ENCODE measurements at places on chromosomes 5 and 9.

GRCh38 chr5:56369361-56369811, 136.3 kb upstream of the ANKRD55 start:
- DNase-seq = no peak

- no peak for DNase-seq
These were observed 113.4 kb downstream of the MRPL36 start for GRCh38 chr5:1686016-1686802.

- DNase-seq = no peak
These were observed 14.9 kb upstream of the SLC22A5 start for GRCh38 chr5:132354381-132355139.

DNA sequence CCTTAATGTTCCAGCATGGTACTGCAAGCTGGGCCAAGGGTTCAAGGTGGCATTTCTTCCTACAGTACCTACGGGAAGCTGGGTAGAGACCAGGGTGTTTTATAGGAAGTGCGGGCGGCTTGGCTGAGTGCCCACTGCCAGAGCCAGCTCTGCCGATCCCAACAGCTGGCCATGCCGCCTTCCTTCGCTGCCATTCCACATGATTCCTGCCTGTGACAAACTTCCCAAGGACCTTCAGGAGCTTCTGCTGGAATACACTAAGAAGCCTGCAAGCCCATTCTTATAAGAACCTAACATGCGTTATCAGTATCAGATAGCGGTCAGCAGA, 22.0 kb downstream of the MYO10 start:
- DNase-seq = no peak

- DNase-seq = no peak
These were observed 602.1 kb downstream of the TAF11L14 start for GRCh38 chr5:18236386-18236785.

DNA sequence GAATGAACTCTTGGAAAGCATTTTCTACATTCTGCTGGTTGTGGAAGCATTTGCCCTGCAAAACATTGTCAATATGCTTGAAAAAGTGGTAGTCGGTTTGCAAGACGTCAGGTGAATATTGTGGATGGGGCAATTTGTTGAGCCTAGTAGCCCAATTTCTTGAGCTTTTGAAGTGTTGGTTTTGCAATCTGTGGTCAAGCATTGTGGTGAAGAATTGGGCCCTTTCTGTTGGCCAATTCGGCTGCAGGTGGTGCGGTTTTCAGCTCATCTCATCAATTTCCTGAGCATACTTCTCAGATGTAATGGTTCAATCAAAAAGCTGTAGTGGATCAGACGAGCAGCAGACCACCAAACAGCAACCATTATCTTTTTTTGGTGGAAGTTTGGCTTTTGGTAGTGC, 426.8 kb upstream of the CDH9 start:
- no peak for DNase-seq

- peak; percentile 30 for DNase-seq
These were observed 41.6 kb downstream of the MAMDC2 start for GRCh38 chr9:70085241-70085640.

DNA sequence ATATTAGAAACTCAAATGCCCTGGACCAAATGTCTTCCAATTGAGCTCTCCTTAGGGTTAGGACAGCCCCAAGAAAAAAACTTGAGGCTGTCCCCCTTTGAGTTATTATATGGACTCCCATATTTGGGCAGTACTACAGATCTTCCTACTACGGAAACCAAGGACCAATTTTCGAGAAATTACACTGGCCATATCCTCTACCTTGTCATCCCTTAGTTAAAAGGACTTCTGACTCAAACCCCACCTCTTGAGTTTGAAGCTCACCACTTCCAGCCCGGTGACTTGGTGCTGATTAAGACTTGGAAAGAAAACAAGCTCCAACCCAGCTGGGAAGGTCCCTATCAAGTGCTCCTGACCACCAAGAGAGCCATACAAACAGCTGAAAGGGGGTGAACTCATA, 497.0 kb upstream of the GRAMD2B start:
- no peak for DNase-seq

- no peak for DNase-seq
These were observed 40.7 kb downstream of the TIMD4 start for GRCh38 chr5:156922207-156922792.

DNA sequence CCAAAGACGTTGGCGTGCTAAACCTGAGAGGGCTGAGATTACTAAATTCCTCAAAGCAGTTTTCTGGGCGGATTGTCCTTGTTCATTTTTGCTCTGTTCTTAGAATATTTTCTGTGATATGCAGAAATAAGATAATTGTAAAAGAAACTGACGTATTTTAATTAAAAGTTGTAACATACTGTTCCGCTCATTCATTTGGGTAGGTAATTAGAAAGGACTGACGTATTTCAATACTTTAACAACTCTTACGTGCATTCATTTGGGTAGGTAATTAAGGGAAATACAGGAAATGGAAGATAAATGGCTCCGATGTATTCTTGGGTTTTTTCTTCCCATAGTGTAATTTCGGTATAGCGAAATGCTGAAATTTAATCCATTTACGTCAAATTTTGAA, 1.1 kb downstream of the OSTF1 start:
- DNase-seq = no peak

GRCh38 chr9:93320591-93321219, 130.8 kb upstream of the FAM120A start:
- no peak for DNase-seq

GRCh38 chr5:173592050-173592669, 24.3 kb downstream of the BOD1 start:
- DNase-seq = no peak

GRCh38 chr5:160480652-160481051, 59.0 kb downstream of the PTTG1 start:
- DNase-seq = no peak

DNA sequence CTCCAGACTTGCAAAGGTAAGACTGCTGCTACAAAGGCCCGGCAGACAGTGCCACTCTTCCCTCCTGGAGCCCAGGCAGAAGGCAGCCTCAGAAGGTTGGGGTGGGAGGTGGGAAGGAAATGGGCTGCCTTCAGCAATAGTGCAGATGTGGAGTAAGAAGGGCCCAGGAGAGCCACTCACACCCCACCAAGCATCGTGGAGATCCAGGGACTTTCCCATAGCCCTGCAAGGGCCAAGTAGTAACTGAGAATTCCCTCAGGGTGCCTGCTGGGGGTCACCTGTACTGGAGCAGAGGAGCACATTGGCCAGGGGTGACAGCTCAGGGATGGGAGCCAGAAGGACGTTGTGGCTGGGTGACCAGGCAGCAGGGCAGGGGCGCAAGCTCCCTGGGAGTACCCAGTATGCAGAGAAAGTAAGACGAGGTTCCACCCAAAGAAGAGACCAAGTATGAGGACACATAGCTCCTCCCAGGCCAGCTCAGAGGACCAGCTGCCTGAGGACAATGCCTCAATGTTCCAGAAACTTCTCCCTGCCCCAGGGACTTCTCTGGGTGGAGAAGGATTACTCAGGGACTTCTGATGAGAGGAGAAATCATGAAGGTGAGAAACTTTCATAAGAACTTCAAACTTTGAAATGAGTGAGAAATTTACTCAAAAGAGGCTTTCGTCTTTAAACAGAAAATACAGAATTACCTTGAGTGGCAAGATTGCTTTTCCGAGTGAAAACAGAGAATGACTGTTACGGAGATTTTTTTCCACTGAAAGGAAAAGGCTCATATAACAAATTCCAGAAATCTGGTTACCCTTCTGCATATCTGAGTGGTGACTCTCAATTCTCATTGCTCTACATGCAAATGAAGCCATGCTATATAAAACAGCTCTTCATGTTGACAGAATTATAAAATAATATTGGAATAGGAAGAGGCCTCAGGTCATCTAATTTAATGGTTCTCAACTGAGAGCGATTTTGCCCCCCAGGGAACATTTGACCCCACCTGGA, 87.9 kb upstream of the TRIO start:
- DNase-seq = no peak

- no peak for DNase-seq
These were observed 73.3 kb downstream of the AK8 start for GRCh38 chr9:132804576-132805295.

DNA sequence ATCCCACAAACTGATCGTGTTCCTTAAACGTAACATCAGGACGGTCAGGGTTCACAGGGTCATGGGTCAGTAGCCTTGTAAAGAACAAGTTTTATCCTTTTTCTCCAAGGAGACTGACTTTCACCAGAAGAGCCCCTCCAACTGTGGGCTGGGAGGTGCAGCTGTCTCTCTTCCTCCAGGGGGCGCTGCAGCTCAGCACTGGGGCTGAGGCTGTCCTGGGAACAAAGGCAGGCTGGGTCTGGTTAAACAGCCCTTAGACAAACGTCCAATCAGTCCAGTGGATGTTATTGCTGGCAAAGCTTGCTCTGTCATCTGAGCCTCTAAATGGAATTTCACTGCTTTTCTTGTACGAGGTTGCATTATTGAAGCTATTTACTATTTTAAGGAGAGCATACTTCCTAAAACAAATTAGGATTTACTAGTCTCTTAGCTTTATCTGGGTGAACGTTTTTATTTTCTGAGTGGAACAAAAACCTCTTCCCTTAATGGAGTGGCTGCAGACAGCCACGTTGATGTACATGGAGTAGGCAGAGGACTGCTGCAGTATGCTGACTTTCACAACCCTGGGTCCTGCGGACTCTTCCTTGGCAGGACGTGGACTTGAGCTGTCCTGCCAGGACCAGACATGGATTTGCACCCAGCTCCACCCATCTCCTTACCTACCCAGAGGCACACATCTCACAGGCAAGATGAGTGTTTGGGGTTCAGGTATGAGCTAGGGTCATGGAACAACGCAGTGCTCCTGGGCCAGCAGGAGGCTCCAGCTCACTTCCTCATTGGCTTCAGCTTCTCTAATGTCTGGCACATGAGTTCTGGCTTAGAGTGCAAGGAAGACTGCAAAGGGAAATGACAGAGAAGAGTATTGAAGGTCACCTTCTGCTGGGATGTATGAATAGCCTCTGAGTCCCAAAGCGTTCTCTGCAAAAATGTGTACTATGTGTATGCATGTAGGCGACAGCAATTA, 7.8 kb downstream of the EXOSC2 start:
- DNase-seq = peak; percentile 82

GRCh38 chr9:117365438-117365837, 49.4 kb downstream of the ASTN2 start:
- DNase-seq = no peak

GRCh38 chr5:154937186-154937717, 759 bp downstream of the GEMIN5 start:
- no peak for DNase-seq

- DNase-seq = no peak
These were observed 87.8 kb upstream of the TLR4 start for GRCh38 chr9:117616431-117616831.

DNA sequence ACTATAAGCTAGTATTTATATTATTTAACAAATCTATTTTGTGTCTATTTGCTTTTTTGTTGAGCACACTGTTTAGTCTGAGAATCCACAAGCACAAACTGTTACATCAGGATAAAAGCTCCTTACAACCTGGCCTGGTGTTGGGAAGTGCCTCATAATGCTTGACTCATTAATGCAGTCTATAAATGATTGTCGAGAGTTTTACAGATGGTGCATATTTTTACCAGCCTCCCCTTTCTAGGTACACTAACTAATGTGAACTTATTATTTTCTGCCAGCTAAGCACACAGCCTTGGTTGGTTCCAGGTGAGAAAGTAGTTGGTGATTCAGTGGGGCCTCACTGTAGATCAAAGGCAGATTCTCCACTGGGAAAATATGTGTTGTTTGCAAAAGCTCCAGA, 151.0 kb upstream of the ADAMTS16 start:
- no peak for DNase-seq

DNA sequence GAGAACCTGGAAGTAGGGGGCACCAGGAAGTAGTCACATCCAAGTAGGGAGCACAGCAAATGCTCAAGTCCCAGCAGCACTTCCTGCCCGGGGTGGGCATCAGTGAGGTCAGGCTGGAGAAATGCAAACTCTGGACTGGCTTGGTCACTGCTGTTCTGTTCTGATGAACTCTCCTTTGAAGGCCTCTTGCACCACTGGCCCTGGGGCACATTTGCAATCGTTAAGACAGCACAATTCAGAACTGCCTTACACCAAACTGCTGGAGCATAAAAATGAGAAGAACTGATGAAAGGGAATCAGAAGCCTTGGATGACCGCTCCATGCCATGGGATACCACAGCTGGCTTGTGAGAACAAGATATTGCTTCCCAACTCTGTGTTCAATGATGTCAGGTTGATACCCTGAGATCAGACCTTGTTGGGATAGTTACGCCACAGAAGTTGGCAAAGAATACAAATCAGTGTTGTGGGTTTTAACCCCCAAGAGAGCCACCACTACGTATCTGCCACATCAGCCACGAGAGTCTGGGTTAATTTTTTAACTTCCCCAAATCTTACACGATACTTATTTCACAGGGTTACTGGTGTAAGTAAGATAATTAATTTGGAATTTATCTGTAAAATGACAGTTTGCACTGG, 42.3 kb upstream of the ZSWIM6 start:
- DNase-seq = no peak

DNA sequence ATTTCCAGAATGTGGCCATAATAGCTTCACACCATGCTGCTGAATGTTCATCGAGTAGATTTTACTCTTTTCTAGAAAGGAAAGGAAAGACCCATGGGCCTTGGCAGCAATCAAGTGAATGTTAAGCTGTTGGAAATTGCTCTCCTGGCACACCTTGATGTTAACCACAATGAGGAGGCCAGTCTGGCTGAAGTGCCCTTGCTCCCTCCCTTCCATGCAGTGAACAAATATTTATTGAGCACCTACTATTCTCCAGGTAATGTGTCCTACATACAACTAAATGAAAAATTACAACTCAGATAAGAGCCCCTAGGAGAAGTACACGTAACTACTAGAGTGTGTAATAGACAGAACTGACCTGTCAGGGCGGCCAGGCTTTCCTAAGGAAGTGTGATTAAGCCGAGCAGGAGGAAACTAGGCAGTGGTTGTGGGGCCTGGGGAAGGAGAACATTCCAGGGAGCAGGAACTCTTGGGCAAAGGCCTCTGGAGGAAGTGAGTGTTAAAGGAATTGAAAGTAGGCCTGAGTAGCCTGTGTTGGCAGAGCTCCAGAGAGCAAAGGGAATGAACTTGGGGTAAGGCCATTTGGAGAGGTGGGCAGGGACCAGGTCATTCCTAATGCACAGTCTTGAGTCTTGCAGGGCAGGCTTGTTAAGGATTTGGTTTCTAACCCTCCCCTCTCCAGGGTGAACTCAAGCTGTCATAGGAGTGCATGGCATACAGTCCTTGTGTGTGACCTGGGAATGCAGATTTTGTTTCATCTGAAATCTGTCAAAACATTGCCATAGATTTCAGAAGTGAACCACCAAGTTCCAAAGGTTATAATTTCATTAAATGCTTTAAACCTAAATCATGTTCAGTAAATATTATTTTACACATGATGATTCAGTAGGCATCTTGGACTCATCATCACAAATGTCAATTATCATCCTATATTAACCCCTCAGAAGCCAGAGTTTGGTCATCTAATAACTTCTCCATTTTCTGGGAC, 9.0 kb upstream of the ZSWIM6 start:
- DNase-seq = no peak

DNA sequence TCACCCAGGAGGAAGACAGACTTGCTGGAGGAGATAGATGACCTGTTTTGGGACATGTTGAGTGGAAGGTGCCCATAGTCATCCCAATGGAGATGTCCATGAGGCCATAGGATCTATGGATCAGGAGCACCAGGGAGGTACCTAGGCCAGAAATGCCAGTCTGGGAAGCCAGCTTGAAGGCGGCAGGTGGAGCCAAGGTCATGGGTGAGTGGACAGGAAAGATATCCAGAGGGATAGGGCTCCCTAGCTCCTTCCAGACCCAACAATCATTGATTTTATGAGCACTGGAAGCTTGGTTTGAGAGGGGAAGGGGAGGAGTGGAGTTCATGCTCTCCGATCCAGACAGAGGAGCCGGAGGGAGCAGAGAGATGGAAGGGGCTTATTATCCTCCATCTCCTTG, 252.6 kb downstream of the CDK5RAP2 start:
- no peak for DNase-seq

Measured in lung (tissue), 17 donors.